ENCODE measurements at places on chromosomes 2 and 18.
A peak's percentile ranks its signal among the peaks of the same experiment; 100 is the strongest.

DNA sequence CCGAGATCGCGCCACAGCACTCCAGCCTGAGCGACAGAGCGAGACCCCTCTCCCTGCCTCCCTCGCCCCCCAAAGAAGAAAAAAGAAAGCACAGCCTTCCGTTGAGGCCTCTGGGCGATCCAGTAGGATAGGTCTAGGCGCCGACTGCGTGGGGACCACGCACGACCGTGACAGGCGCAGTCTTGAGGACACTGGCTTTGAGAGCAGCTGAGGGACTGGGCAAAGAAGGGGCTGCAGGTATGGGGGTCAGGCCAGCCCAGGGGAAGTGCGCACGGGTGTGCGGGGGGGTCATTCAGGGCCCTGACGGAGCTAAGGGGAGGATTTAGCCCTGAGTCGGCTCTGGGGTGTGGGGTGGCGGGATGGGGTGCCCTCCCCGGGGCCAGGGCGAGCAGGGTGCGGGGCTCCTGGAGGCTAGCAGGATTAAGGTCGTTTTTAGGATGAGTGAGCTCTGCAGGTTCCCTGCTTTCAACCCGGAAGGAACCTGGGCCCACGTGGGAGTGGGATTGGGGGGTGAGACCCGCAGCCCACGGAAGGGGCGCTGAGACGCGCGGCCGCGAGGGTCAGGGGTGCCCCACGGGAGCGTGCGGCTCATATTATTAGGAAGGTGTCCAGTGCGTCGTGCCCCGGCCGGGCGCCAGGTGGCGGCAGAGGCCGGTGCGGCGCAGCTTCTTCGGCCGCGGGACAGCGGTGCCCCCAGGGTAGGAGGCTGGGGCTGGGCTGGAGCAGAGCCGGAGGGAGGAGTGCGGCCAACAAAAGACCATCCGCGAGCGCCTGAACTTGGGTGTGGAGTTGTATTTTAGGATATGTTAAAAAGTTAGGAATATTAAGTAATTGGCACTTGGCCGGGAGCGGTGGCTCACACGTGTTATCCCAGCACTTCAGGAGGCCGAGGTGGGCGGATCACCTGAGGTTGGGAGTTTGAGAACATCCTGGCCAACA is 20.5 kb upstream of the ZNF236 start:
- no peaks in the 10 kb centered on the region for H3K27me3 ChIP-seq
- no peak overlapping the region for H3K27ac ChIP-seq
- H3K4me1 ChIP-seq = no peaks in the 10 kb centered on the region
- H3K4me3 ChIP-seq = peak overlapping the region; percentile 55

DNA sequence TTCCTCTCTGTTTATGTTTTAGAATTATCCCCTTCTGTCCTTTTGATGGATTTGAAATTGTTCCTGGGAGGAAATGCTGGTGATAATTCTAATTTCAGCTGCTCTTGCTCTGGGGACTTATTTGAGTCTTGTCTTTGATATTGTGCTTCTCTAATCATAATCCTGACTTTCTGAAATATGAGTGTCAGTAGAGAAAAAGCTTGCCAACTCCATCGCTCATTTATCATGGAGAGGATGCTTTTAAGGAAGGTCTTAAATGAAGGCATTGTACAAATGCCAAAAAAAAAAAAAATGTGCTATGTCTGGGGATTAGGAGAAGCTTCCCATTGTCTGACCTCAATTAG is 159.5 kb downstream of the NYAP2 start:
- no peaks in the 10 kb centered on the region for H3K36me3 ChIP-seq
- no peak overlapping the region for H3K27ac ChIP-seq
- no peaks in the 10 kb centered on the region for H3K4me1 ChIP-seq
- H3K27me3 ChIP-seq = no peaks in the 10 kb centered on the region

- no peak overlapping the region for H3K27ac ChIP-seq
- no peaks in the 10 kb centered on the region for H3K27me3 ChIP-seq
- H3K36me3 ChIP-seq = no peaks in the 10 kb centered on the region
- no peak for DNase-seq
- H3K4me3 ChIP-seq = no peak overlapping the region
- no peaks in the 10 kb centered on the region for H3K4me1 ChIP-seq
Observed at GRCh38 chr2:75324141-75324540, 124.8 kb upstream of the TACR1 start.

DNA sequence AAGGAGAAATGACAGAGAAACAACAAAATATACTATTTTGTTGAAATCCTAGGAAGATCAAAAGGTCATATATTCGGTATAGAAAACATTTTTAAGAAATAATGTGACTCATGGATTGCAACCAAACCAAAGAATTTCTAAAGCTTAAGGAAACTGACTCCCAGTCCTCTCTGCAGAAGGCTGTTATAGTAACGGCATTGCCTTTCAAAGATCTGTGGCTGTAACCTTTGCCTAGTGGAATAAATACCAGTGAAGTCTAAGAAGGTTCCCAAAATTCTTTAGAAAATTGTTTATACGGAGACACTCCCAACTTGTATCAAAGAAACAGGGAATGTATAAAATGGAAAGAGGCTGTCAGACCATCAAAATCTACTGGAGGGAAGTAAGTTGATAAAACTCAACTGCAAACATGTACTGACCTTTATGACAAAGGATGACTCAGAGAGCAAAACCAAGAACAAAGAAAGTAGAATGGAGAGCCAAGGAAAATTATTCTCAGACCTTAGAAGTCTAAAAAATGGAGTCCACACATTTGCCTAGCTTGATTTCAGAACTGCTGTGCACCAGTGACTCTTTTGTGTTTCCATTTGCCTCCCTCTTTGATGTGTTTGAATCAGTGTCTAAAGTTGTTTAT is 48.6 kb upstream of the FSIP2 start:
- no peak overlapping the region for H3K4me3 ChIP-seq
- H3K27ac ChIP-seq = no peak overlapping the region
- no peak for DNase-seq
- no peaks in the 10 kb centered on the region for H3K27me3 ChIP-seq
- no peaks in the 10 kb centered on the region for H3K36me3 ChIP-seq

DNA sequence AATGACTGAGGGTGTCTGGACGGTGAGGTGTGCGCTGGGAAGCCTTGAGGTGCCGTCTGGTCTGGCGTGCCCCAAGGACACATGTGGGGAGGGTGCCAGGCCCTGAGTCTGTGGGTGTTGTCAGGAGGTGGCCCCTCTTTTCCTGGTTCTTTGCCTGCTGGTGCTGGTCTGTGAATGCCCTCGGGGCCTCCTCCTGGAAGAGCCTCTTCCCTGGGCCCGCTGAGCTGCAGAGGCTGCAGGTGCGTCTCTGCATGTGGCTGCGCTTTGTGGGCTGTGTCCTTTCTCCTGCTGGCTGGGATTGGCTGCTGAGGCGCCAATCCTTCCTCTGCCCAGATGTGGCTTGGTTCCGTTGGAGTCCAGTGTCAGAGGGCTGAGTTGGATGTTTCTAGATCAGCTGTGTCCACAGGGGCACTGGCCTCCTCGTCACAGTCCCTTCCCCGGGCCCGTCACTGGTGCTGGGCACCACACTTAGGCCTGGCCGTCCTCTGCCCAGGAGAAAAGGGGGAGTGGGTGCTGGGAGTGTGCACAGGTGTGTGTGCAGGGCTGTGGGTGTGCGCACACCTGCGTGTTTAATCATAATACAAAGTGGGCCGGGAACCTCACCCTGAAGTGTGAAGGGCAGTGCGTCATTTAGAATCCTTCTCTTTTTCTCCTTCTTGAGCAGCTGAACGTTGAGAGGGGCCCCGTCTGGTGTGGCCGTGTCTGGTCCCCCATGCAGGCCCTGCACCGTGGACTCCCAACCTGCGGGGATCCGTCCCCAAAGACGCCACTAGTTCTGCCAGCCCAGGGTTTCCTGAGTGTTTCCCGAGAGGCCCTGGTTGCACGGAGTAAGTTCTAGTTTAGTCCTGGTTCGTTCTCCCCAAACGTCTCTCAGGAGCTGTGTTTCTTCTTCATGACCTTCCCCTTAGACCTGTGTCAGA is 35.5 kb downstream of the RTP5 start:
- H3K27me3 ChIP-seq = no peaks in the 10 kb centered on the region
- H3K36me3 ChIP-seq = no peaks in the 10 kb centered on the region
- no peak for DNase-seq
- no peaks in the 10 kb centered on the region for H3K4me1 ChIP-seq
- H3K27ac ChIP-seq = no peak overlapping the region
- no peak overlapping the region for H3K4me3 ChIP-seq

GRCh38 chr2:18237298-18237697 is 323.2 kb downstream of the RDH14 start:
- DNase-seq = no peak
- H3K27me3 ChIP-seq = no peaks in the 10 kb centered on the region
- no peak overlapping the region for H3K4me3 ChIP-seq
- no peaks in the 10 kb centered on the region for H3K36me3 ChIP-seq
- no peaks in the 10 kb centered on the region for H3K4me1 ChIP-seq

GRCh38 chr2:190098851-190099250 is 36.3 kb upstream of the MSTN start:
- no peaks in the 10 kb centered on the region for H3K27me3 ChIP-seq
- H3K36me3 ChIP-seq = no peaks in the 10 kb centered on the region
- H3K27ac ChIP-seq = no peak overlapping the region
- H3K4me1 ChIP-seq = 0 out of 2 replicates have a peak, but pooled peaks cover 5% of the 10 kb centered on the region

- no peak overlapping the region for H3K27ac ChIP-seq
- peaks cover 8% of the 10 kb centered on the region for H3K4me1 ChIP-seq
- H3K27me3 ChIP-seq = no peaks in the 10 kb centered on the region
- H3K36me3 ChIP-seq = no peaks in the 10 kb centered on the region
- peak overlapping the region; percentile 62 for H3K4me3 ChIP-seq
Observed at GRCh38 chr18:6730416-6731221, 1.1 kb downstream of the ARHGAP28 start.

GRCh38 chr18:47542551-47542950 is 291.1 kb upstream of the SKOR2 start:
- no peaks in the 10 kb centered on the region for H3K4me1 ChIP-seq
- no peak for DNase-seq
- H3K4me3 ChIP-seq = no peak overlapping the region
- no peak overlapping the region for H3K27ac ChIP-seq
- H3K36me3 ChIP-seq = no peaks in the 10 kb centered on the region

GRCh38 chr2:239017491-239018098 is 169.7 kb downstream of the TWIST2 start:
- H3K36me3 ChIP-seq = no peaks in the 10 kb centered on the region
- peaks cover 36% of the 10 kb centered on the region for H3K27me3 ChIP-seq
- H3K27ac ChIP-seq = no peak overlapping the region
- H3K4me3 ChIP-seq = no peak overlapping the region
- no peak for DNase-seq
- no peaks in the 10 kb centered on the region for H3K4me1 ChIP-seq

DNA sequence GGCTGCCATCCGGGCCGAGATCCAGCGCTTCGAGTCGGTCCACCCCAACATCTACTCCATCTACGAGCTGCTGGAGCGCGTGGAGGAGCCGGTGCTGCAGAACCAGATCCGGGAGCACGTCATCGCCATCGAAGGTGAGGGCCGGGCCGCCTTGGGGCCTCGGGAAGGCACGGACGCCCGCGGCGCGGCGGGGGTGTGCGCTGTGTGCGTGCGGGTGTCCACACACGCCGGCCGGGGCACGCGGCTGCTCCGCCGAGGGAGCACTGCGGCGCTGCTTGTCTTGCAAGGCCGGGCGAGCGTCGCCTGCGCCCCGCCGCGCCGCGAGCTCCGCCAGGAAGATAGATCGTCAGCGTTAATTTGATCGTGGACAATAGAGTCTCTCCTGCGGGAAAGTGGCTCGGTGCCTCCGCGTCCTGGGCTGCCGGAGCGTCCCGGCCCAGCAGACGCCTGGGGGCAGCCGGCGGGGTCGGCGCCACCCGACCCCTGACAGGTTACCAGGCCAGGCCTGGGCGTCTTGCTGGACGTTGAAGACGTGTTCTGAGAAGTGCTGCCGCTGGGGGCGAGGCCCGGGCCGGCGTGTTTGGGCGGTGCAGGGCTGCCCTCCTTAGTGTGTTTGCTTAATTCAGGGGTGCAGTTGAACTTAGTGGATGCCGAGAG is 1.0 kb downstream of the AGAP1 start:
- peaks cover 27% of the 10 kb centered on the region for H3K4me1 ChIP-seq
- peak overlapping the region; percentile 74 for H3K27ac ChIP-seq
- no peak for DNase-seq
- no peaks in the 10 kb centered on the region for H3K27me3 ChIP-seq
- no peaks in the 10 kb centered on the region for H3K36me3 ChIP-seq

GRCh38 chr2:25286025-25286400 is 55.7 kb downstream of the DNMT3A start:
- H3K27me3 ChIP-seq = no peaks in the 10 kb centered on the region
- H3K4me3 ChIP-seq = no peak overlapping the region
- no peaks in the 10 kb centered on the region for H3K4me1 ChIP-seq
- no peaks in the 10 kb centered on the region for H3K36me3 ChIP-seq
- no peak for DNase-seq
- no peak overlapping the region for H3K27ac ChIP-seq

- no peaks in the 10 kb centered on the region for H3K36me3 ChIP-seq
- H3K4me3 ChIP-seq = peak overlapping the region; percentile 46
- H3K27ac ChIP-seq = peak overlapping the region; percentile 41
Observed at GRCh38 chr2:162058973-162059668, 14.9 kb downstream of the DPP4 start.

GRCh38 chr2:232196802-232197201 is 181.7 kb upstream of the ALPP start:
- H3K27ac ChIP-seq = no peak overlapping the region
- H3K27me3 ChIP-seq = no peaks in the 10 kb centered on the region
- DNase-seq = no peak
- no peaks in the 10 kb centered on the region for H3K4me1 ChIP-seq

GRCh38 chr2:142983174-142983573 is 105.7 kb downstream of the KYNU start:
- no peak overlapping the region for H3K27ac ChIP-seq
- no peaks in the 10 kb centered on the region for H3K4me1 ChIP-seq
- H3K27me3 ChIP-seq = no peaks in the 10 kb centered on the region
- H3K4me3 ChIP-seq = no peak overlapping the region
- no peaks in the 10 kb centered on the region for H3K36me3 ChIP-seq
- DNase-seq = no peak

DNA sequence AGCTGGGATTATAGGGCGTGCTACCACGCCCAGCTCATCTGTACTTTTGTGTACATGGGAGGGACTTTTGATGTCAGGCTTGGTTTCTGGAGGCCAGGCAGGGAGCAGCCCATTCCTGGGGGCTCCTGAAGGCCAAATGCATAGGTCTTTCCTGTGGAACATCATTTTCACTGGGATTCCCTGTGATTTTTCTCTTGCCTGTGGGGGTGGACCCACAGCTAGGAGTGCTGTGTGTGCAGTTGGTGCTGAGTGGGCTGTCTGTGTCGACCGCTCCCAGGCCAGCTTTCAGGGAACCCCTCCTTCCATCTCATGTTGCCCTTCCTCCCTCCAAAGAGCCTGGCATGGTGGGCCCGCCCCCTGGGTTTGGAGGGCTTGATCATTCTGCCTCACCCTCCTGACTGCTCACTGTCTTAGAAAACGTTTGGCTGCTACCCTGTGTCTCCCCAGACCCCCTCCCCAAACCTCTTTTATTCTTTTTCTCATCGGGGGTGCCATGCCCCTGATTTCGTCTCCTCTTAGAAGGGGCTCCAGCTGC is 10.5 kb downstream of the EFHD1 start:
- H3K4me3 ChIP-seq = no peak overlapping the region
- peaks cover 15% of the 10 kb centered on the region for H3K4me1 ChIP-seq
- H3K36me3 ChIP-seq = no peaks in the 10 kb centered on the region
- H3K27me3 ChIP-seq = no peaks in the 10 kb centered on the region
- no peak for DNase-seq

GRCh38 chr18:13278062-13278630 is 59.6 kb downstream of the LDLRAD4 start:
- H3K36me3 ChIP-seq = no peaks in the 10 kb centered on the region
- H3K27me3 ChIP-seq = no peaks in the 10 kb centered on the region
- H3K27ac ChIP-seq = no peak overlapping the region
- no peak overlapping the region for H3K4me3 ChIP-seq
- DNase-seq = no peak

Measured in MM.1S (cell line).